ENCODE measurements at places on chromosomes 11 and 22. TPM values are rescaled to one million over a fixed set of nuclear protein-coding genes. Genes with fewer than 3 reads are reported as not detected.

- DNase-seq = peak; percentile 90
These were observed 25.4 kb upstream of the SORL1 start for GRCh38 chr11:121426476-121427399.

DNA sequence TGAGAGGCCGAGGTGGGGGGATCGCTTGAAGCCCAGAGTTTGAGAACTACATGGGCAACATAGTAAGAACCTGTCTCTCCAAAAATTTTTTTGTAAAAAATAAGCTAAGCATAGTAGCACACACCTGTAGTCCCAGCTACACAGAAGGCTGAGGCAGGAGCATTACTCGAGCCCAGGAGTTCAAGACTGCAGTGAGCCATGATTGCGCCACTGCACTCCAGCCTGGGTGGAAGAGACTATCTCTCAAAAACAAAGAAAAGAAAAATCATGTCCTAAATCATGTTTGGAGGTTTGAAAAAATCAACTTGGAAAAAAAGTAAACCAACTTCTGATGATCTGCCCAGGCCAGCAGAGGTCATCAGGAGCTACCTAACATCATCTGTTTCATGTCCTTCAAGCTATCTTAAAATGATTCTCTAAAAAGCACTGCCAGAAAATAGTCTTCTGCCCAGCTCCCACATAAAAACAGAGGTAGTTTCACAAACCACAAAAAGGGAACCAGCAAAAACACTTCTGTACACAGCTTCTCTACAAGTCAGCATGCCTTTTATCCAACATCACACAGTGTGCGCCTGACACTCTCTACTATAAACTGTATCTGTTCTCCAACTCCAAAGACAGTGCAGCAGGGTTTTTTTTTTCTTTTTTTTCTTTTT is 165.0 kb downstream of the SOX6 start:
- DNase-seq = no peak

GRCh38 chr11:1628506-1629325 is 859 bp upstream of the KRTAP5-5 start:
- DNase-seq = no peak

PPP1CA gene
- total RNA-seq = 92.4 TPM

MMP8 gene
- total RNA-seq = 2.6 TPM

GGTLC2 gene
- not detected for total RNA-seq

LAYN gene
- total RNA-seq = 7.1 TPM

- peak; percentile 83 for DNase-seq
These were observed 11.5 kb upstream of the NEAT1 start for GRCh38 chr11:65410936-65411680.

DNA sequence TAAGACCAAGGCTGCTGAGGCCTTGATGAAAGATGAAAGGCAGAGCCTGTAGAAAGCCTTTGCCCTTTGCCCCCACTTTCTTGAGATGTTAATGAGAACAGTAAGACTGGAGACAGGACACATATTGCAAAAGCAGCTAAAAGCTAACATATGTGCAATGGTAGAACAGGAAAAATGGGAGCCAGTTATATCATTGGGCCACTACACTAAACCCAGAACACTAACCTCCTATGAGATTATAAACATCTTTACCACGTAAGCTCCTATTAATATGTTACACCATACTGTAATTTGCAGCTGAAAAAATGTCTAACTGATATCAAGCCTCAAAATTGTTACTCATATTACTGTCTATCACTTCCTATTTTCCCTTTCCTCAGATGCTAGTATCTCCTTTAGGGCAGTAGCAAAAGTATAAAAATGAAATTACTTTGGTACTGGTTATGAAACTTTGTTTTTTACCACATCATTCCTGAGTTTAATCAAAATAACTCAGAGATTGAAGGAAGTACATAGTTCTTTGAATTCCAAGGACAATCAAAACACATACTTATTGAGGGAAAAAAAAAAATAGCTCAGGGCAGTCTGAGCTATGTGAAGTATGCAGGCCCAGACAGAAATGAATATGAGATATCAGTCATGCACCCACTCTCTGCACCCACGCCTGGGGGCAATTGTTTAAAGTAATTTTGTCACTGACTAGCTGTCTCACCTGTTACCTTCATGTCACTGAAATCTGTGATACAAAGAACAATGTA is 9.1 kb downstream of the HPS5 start:
- DNase-seq = no peak

- DNase-seq = no peak
These were observed 47.9 kb upstream of the CCDC188 start for GRCh38 chr22:20198557-20199319.

DNA sequence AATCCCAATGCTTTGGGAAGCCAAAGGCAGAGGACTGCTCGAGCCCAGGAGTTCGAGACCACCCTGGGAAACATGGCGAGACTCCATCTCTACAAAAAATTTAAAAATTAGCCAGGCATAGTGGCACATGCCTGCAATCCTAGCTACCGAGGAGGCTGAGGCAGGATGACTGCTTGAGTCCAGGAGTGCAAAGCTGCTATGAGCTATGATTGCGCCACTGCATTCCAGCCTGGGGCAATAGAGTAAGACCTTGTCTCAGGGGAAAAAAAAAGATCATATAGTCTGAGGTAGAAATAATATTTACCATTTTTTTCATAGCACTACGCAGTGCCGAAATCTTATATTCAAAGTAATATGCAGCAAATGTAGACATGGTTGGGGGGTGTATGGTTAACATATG is 47.8 kb downstream of the MRTFA start:
- no peak for DNase-seq

GANAB gene
- total RNA-seq = 286 TPM

- DNase-seq = no peak
These were observed 32.9 kb downstream of the ARVCF start for GRCh38 chr22:19983741-19984140.

APOL5 gene
- total RNA-seq = not detected

DNA sequence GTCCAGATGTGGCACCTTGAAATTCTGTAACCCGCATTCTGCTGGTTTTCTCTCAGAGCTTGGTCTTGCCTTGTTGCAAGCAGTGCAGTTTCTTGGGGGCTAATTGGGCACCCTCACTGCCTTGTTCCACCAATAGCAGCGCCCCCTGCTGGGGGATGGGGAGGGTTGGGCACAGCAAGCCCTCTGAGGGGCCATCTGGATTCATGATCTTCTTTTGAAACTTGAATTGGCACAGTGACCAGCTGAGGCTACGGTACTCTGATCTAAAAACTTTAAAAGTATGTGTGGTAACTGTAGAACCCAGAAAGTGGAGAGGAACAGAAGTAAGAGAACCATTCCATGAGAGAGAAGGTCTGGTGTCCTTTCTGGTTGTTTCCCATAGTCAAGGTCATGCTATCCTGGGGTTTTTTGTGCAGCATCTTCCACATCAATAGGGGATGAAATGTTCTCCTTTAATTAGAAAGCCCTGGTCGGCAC is 64.2 kb downstream of the MED15 start:
- no peak for DNase-seq

GRCh38 chr11:77191823-77192495 is 63.9 kb downstream of the MYO7A start:
- no peak for DNase-seq

GRCh38 chr22:18979957-18980356 is 43.9 kb upstream of the PRODH start:
- DNase-seq = no peak

DNA sequence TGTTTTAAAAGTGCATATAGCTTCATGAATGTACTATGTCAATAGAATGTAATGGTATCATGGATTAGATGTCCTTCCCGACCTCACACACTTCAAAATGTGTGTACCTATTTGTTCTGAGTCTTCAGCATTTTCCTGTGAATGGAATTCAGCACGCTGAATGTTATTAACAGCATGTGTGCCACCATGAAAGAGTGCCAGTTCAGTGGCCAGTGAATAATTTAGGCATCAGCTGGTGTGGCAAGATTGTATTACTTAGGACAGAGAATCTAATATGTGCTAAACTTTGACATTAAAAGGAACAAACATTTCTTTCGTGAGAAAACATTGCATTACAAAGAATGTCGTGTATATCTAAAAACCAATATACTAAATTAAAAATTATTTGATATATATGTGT is 46.4 kb downstream of the HIPK3 start:
- no peak for DNase-seq

DNA sequence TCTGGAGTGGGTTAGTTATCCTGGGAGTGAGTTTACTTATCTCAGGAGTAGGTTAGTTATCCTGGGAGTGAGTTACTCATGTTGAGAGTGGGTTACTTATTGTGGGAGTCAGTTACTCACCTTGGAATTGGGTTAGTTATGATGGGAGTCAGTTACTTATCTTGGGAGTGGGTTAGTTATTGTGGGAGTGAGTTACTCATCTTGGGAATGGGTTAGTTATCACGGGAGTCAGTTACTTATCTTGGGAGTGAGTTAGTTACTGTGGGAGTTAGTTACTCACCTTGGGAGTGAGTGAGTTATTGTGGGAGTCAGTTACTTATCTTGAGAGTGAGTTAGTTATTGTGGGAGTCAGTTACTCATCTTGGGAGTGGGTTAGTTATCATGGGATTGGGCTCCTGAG is 49.6 kb upstream of the B3GAT1 start:
- no peak for DNase-seq

All from mesenteric fat pad (tissue), 1 donor.